ENCODE measurements at places on chromosomes 2 and 18.

DNA sequence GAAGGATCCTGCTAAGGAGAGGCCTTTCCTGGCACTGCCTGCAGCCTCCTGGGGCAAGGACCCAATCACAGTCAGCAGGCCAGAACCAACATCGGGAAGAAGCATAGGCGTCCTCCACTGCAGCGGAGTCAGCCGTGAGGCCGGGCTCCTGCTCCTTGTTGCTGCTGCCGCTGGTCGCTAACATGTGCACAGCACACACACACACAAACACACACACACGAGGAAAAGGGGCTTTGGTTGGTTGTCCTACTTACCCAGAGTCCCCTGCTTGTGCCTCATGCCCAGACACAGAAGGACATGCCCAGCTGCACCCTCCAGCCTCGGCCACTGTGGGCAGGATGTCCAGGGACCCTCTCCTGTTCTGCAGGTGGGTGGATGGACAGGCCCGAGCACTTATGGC lies 209.4 kb downstream of the GLI2 start:
- no peak for DNase-seq

- DNase-seq = no peak
Observed at GRCh38 chr2:231707625-231707926, 749 bp upstream of the PTMA start.

GRCh38 chr2:230234845-230235244 lies 9.3 kb downstream of the SP140 start:
- DNase-seq = no peak

DNA sequence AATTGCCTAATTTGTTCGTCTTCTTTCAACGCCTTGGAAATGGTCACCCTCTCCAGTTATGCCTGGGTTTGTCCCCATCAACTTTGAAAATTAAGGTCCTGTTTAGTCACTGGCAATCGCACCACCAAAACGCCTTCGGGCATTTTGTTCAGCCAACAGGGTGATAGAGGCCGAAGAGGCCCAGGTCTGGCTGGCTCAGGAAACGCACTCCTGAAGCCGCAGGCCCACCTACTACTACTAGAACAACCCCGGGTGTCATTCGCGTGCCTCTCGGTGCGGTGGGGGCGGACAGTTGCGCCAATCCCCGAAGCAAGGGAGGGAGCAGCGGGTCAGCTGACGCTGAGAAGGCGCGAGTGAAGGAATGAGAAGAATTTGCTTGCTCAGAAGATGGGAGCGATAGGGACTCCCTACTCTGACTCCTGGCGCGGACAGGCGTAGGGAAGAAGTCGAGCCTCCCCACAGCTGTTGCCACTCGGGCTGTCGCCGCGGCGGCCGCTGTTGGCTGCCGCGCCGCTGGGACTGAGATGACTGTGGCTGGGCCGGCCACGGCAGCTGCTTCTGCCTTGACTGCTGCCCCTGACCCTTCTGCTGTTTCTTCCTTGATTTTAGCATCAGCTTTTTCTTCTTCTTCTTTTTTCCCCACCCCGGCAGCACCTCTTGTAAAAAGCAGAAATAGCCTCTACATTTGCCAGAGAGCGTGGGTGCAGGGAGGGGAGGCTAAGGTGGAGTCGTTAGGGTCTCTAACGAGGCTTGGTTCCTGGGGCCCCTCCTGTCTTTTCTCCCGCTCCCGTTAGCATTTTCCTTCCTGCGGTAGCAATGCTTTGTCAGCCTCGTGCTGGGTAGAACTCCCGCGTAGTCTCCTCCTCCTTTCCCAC lies 387.6 kb downstream of the FIGN start:
- no peak for DNase-seq

- no peak for DNase-seq
Observed at GRCh38 chr2:71129114-71129901, 721 bp downstream of the MCEE start.

DNA sequence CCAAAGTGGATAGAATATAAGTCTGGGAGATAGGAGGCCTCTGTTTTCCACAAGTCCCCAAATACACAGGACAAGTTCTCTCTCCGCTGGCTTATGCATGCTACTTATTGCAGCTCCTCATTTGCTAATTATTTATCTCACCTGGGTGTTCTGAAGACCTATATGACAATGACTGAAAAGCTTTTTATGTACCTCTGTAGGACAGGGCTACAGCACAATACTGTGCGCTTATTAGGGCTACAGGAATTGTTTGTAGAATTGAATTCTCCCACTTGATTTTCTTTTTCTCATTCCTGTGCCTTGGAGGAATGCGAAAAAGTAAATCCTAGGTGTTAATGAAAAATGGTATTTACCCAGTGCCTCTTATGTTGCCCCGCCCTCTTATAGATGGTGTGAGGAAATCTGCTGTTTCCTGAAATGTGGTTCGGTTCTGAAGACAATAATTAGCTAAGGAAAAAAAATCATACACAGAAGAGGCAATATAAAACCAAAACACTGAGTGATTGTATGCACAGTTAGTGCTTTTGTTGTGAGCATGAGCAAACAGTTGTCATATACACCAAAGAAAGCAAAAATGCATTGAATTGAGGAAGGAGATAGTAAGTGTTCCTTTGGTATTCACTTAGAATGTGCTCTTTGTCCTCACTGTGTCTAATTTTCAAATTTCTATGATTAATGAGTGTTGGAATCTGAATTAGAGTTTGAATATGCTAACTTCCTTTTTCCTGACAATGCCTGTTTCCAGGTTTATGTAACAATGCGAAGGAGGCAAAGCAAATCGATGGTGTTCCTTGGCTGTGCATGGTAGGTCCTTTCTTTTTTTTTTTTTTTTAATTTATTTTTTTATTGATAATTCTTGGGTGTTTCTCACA lies 78.7 kb upstream of the PNPT1 start:
- DNase-seq = peak; percentile 10

DNA sequence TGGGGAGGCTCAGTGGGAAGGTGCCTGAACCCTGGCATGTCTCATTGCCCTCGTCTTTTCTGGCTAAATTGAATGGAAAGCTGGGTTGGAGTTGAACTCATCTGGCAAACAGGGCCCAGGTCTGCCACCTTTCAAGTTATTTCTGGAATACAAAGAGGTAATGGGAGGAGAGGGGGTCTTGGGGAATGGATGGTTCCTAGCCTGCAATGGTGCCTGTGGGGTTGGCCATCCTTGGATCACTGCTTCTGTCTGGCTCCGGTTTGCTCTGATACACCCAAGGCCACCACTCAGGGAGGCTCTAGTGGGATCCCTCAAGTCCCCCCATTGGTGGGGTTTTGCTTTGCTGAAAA lies 45.3 kb downstream of the PSD4 start:
- DNase-seq = no peak

GRCh38 chr2:67628892-67629291 lies 231.8 kb downstream of the ETAA1 start:
- no peak for DNase-seq

DNA sequence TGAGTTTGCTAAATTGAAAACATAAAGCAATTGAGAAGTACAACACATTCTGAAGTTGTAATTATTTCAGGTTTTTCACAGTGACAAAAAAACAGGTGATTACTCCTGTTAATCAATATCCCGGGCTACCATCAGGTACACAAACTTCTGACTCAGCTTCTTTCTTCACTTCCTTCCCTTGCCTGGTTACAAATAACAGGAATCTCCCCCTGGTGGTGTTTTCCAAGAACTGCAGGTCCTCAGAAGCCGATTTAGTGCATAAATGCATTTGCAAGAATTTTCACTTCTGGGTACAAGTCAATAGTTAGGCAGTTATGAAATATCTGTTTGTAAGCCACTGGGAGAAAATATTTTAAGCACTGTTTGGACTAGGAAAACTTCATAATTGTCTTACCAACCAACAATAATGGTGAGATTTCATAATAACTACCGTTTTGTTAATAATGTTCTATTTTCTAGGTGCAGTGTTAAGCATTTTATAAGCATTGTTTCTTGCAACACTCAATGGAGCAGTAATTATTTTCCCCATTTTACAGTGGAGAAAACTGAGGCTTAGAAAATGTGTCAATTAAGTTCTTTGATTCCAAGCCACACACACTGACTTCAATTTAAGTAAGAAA lies 12.4 kb upstream of the GMCL1 start:
- peak; percentile 61 for DNase-seq

- no peak for DNase-seq
Observed at GRCh38 chr2:172162739-172163336, 60.1 kb upstream of the DLX2 start.

- no peak for DNase-seq
Observed at GRCh38 chr2:15041429-15041837, 408.9 kb downstream of the LRATD1 start.

GRCh38 chr18:2879889-2880288 lies 33.1 kb downstream of the EMILIN2 start:
- no peak for DNase-seq

- DNase-seq = no peak
Observed at GRCh38 chr18:13245481-13246000, 27.0 kb downstream of the LDLRAD4 start.

DNA sequence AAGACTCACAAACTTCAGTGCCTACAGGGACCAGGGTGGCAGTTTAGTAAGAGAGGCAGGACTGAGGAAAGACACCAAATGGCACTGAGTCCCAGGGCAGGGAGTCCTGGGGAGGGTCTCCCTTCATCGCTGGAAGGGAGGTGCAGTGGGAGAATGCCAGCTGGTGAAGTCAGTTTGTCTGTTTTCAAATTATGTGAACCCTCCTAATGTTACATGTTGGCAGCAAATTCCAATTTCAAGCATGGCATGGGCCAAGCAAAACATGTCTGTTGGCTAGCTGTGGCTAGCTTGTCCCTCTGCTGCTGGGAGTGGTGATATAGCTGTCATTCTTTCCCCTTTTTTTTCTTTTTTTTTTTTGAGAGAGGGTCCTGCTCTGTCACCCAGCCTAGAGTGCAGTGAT lies 55.9 kb upstream of the HAAO start:
- DNase-seq = no peak

DNA sequence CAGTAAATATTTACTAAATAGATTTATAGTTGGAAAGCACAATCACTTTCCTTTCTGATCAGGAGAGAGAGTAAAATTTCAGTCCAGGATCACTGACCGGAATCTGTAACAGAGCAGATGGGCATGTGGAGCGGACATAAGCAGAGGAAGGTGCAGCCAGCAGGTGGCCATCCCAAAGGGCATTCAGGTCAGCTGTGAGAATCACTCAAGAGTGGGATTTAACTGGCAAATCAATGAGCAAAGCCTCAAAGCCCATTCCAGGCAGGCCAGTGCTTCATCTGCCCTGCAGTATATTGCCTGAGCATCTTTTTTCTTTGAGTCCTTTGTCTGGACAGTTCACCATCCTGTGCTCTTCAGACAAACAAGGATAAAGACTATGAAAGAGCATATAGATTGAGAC lies 166.4 kb upstream of the SLC14A2 start:
- DNase-seq = no peak

- DNase-seq = no peak
Observed at GRCh38 chr2:54772531-54772930, 49.1 kb downstream of the EML6 start.

DNA sequence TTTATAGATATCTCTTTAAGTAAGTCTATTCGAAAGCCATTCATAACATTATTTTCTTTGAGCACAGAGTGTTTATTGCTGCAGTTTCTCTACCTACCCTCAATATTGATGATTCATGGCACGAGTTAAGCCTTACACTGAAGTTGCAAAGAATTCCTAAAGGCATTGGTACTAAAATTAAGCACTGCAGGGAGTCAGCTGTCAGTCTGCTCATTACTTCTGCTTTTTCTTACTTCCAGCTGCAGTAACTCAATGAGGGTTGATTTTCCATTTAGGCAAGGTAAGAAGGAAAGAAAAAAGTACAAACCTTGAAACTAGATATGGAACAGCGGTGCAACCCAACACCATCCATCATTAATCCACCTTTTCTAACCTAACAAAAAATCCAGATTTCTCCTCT lies 65.2 kb downstream of the RNF152 start:
- DNase-seq = no peak

DNA sequence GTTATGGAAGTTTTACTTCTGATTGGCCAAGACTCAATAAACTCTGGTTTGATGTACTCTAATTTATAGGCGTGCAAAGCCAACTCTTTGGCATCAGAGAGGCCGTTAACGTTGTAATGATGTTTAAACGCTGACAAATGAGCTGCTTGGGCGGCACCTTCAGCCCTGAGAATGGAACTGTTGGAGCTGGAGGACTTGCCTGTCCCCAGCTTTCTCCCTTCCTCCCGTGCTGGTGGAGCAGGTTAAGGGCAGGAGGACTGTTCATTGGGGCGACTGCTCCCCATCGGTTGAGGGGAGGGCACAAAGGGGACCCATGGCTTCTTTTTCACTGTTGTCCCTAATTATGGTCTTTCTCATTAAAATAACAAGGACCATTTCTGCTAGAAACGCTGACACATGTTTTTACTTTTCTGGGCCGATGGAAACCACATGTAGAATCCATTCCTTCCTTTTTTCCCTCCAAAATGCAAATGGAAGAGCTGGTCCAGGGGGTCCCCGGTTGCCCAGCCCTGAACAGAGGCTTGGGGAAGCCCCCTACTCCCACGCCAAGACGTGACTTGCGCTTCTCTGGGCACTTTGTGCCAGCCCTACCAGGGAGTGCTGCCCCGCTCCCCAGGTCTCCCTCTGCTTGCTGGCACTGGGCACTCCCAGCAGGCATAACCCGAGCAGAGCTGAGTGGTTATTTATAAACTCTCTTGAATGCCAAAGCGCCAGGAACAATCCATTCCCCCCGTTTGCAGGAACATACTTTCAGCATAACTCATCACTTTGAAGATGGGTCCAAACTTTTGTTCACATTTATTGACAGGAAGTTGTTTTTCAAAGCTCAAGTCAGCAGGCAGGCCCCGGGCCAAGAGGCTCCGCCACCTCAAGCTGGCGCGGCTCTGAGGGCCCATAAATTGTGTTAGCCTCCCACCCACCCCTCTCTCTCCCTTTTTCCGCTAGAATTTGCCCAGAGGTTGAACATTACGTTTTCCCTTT lies 170.1 kb downstream of the ASB1 start:
- DNase-seq = peak; percentile 92

All from COLO829 (cell line).